Neuronal stem cell (in vitro differentiated cells): ENCODE measurements at places on chromosomes 16 and 17.

DNA sequence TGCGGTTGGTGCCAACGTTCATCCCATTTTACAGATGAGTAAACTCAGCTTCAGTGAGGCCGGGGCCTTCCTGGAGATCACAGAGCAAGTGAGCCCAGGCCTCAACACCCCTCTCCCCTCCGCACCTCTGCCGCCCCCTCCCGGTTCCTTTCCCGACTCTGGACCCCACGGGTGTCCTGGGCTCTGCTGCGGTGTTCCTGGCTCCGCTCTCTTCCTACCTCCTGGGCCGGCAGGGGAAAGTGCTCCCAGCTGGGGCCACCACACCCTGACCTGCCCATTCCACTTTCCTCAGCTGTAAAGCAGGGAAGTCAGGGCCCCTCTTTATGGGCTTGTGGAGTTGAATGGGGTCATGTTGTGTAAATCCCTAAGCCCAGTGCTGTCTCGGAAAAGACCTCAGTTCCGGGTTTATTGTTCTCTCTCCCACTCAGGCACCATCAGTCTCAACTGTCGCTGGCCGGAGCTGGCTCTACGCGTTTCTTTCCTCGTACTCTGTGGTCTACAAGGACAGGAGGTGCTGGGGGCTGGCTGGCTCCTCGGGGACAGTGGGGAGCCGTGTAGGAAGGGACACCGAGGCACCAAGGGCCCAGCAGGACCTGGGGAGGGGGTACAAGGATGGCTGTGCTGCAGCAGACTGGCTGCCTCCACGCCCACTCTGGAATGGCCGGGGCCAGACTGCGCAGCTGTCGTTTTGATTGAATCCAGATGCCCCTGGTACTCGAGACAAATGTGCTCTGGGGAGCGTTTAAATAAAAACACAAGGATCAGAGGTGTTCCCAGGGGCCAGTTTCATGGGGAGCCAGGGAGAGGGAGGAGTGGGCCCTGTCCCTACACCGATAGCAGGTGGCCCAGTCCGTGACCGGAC lies 21.7 kb upstream of the ACSF3 start:
- H3K36me3 ChIP-seq = no peaks in the 10 kb centered on the region
- no peak overlapping the region for H3K27ac ChIP-seq
- no peak for DNase-seq
- H3K4me3 ChIP-seq = no peak overlapping the region
- no peaks in the 10 kb centered on the region for H3K27me3 ChIP-seq

GRCh38 chr17:30391534-30391933 lies 12.8 kb downstream of the CPD start:
- no peaks in the 10 kb centered on the region for H3K27me3 ChIP-seq
- no peak overlapping the region for H3K27ac ChIP-seq
- H3K36me3 ChIP-seq = peaks cover 50% of the 10 kb centered on the region
- no peak overlapping the region for H3K4me3 ChIP-seq
- DNase-seq = no peak
- H3K4me1 ChIP-seq = no peaks in the 10 kb centered on the region

GRCh38 chr16:66848172-66848571 lies 4.0 kb downstream of the CA7 start:
- H3K36me3 ChIP-seq = no peaks in the 10 kb centered on the region
- peaks cover 90% of the 10 kb centered on the region for H3K27me3 ChIP-seq
- no peak overlapping the region for H3K27ac ChIP-seq
- no peak for DNase-seq

- no peak for DNase-seq
- no peak overlapping the region for H3K27ac ChIP-seq
- H3K4me3 ChIP-seq = no peak overlapping the region
Observed at GRCh38 chr16:68768175-68768574, 31.1 kb downstream of the CDH1 start.

- peaks cover 1% of the 10 kb centered on the region for H3K4me1 ChIP-seq
- H3K27ac ChIP-seq = no peak overlapping the region
- H3K4me3 ChIP-seq = no peak overlapping the region
- no peaks in the 10 kb centered on the region for H3K36me3 ChIP-seq
Observed at GRCh38 chr16:86089991-86090390, 191.0 kb downstream of the IRF8 start.

DNA sequence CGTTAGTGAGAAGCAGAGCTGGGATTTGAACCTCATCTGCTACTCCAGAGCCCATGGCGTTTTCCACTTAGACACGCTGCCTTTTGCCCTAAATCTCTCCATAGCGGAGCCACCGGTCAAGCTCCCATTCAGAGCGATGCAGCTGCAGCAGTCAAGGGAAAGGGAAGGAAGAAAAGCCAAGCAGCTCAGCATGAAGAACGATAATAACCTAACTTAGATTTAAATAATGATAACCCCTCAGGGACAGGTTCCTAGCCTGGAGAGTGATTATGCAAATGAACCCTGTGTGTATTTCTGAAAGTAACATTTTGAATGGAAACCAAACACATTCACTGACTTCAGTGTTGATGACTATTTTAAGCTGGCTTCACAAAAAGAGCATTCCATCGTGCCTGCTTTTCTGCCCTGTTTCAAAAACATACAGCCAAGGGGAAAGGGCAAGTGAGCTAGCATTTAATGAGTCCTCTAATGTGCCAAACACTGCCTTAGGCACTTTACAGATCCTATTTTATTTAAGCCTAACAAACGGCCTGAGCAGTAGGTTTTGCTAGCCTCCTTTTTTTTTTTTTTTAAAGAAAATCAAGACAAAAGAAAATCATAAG lies 798.3 kb downstream of the CDH8 start:
- no peaks in the 10 kb centered on the region for H3K36me3 ChIP-seq
- no peak overlapping the region for H3K4me3 ChIP-seq
- no peaks in the 10 kb centered on the region for H3K27me3 ChIP-seq
- peaks cover 2% of the 10 kb centered on the region for H3K4me1 ChIP-seq

GRCh38 chr17:48357779-48358602 lies 72.0 kb downstream of the SKAP1 start:
- H3K27ac ChIP-seq = no peak overlapping the region
- H3K4me3 ChIP-seq = no peak overlapping the region
- no peaks in the 10 kb centered on the region for H3K36me3 ChIP-seq
- H3K27me3 ChIP-seq = peaks cover 13% of the 10 kb centered on the region
- DNase-seq = no peak
- no peaks in the 10 kb centered on the region for H3K4me1 ChIP-seq

DNA sequence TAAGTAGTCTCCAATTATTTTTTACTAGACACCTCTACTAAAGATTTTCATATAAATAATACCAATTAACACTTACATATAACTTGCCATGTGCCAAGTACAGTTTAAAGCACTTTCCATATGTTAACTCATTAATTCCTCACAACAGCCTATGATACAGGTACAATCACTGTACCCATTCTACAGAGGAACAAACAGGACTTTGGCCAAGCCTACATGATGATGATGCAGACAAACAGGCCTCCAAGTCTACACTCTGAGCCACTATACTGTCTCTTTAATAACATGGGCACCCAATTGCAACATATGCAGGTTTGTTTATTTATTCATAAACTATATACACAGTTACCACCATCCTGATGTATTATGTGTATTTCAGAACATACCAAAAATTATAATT lies 46.0 kb downstream of the TOX3 start:
- peaks cover 31% of the 10 kb centered on the region for H3K4me1 ChIP-seq
- H3K36me3 ChIP-seq = peaks cover 12% of the 10 kb centered on the region
- H3K27ac ChIP-seq = no peak overlapping the region

DNA sequence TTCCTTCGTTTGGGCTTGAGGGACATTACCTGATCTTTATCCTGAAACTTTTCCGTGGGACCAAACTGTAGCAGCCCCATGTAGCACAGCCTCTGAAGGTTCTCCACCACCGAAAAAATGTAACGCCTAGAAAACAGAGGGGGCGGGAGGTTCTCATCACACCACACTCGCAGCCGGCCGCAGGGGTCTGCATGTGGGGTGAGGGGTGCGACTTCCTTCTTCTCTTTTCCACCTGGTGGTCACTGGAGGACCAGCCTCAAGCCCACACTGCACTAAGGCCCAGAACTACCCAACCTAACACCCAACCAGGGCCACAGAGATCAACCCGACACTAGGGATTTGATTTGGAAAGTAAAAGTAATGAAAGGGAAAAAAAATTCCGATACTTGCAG lies 57.1 kb downstream of the GTF3C1 start:
- H3K27ac ChIP-seq = no peak overlapping the region
- H3K27me3 ChIP-seq = no peaks in the 10 kb centered on the region
- H3K36me3 ChIP-seq = peaks cover 71% of the 10 kb centered on the region
- no peak for DNase-seq
- no peaks in the 10 kb centered on the region for H3K4me1 ChIP-seq
- no peak overlapping the region for H3K4me3 ChIP-seq

DNA sequence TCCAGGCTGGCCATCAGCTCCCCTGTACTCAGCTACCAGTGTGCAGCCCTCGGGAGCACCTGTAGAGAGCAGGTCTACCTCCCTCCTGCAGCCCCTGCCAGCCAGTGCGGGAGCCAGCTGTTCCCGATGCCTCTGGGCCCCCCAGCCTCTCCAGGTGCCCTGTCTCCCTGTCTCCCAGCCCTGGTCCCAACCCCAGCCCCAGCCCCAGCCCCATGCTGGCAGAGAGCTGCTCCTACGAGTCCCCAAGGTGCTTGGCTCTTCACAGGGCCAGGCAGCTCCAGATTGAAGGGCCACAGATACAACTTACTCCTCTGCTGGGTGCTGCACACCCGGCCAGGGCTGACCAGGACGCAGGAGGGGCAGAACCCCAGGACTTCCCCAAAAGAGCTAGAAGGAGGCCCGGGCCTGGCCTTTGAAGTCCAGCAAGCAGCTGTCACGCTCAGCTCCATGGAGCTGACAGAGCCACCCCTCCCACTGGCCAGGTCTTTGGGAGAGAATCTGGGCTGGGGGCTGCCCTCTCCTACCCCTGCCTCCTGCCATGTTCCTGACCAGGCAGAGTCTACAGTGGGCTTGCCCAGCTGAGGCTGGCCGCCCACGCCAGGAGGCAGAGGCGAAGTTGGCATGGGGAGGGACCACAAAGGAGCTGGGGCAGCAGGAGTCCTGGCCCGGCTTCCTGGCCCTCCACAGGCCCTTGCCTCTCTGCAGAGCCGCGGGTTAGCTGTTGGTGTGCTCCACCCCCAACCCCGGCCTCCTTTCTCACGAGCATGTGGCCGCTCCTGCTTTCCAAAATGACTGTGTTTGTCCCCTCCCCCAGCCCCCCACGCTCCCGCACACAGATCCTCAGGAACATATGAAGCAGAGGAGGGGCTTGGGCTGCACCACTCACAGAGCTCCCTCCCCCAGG lies 9.5 kb upstream of the ADAM11 start:
- no peak overlapping the region for H3K27ac ChIP-seq
- no peaks in the 10 kb centered on the region for H3K27me3 ChIP-seq
- no peak overlapping the region for H3K4me3 ChIP-seq
- H3K36me3 ChIP-seq = peaks cover 66% of the 10 kb centered on the region

GRCh38 chr17:69711541-69711940 lies 297.0 kb downstream of the MAP2K6 start:
- no peak overlapping the region for H3K27ac ChIP-seq
- DNase-seq = no peak
- H3K36me3 ChIP-seq = no peaks in the 10 kb centered on the region
- H3K27me3 ChIP-seq = no peaks in the 10 kb centered on the region
- H3K4me3 ChIP-seq = no peak overlapping the region
- peaks cover 1% of the 10 kb centered on the region for H3K4me1 ChIP-seq

DNA sequence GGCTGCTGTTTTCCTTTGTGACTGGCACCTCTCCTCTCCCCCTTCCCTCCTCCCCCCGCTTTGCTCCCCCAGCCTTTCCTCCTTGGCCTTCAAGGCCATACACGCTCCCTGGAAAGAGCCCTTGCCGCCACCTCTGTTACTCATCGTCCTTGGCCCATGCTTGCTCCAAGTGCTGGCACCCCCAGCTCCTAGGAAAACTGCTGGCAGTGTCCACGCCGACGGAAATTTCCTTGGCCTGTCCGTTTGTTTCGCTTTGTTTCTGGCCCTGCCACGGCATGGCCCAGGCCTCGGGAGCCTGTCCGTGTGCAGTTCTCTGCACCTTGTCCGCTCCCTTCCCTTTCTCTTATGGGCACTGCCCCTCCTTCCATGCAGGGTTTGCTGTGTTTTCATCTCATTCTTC lies 18.0 kb downstream of the CA5A start:
- peaks cover 2% of the 10 kb centered on the region for H3K4me1 ChIP-seq
- no peaks in the 10 kb centered on the region for H3K27me3 ChIP-seq
- no peak for DNase-seq
- no peak overlapping the region for H3K27ac ChIP-seq

DNA sequence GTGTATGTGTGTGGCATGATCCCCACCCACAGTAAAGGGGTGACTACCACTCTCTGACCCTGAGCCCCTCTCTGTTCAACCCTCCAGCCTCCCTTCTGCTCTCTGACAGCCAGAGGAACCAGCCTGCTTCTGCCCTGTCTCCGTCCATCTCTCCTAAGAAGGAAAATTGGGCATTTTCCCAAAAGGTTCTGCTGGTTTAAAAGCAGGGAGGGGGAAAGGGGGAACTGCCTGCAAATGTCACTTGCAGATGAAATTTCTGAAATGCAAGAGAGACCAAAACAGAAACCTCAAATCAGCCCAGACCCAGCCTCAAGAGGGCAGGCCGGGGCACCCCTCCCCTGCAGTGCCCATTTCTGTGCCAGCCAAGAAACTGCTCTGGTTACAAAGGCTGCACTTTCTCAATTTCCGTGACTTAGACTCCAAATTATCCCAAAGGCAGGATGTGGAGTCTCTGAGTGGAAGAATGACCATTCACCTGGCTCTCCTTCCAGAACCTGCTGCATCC lies 197.9 kb downstream of the RBFOX3 start:
- peaks cover 3% of the 10 kb centered on the region for H3K36me3 ChIP-seq
- no peak overlapping the region for H3K4me3 ChIP-seq
- DNase-seq = no peak
- H3K27ac ChIP-seq = no peak overlapping the region

GRCh38 chr17:57279432-57279831 lies 23.1 kb downstream of the MSI2 start:
- H3K4me1 ChIP-seq = peaks cover 34% of the 10 kb centered on the region
- H3K36me3 ChIP-seq = peaks cover 11% of the 10 kb centered on the region
- DNase-seq = no peak
- no peaks in the 10 kb centered on the region for H3K27me3 ChIP-seq

- no peaks in the 10 kb centered on the region for H3K36me3 ChIP-seq
- no peaks in the 10 kb centered on the region for H3K4me1 ChIP-seq
Observed at GRCh38 chr17:77770331-77771105, 188.0 kb upstream of the TNRC6C start.

- no peak overlapping the region for H3K4me3 ChIP-seq
- H3K36me3 ChIP-seq = no peaks in the 10 kb centered on the region
- peaks cover 7% of the 10 kb centered on the region for H3K4me1 ChIP-seq
Observed at GRCh38 chr16:25751230-25751835, 59.6 kb downstream of the HS3ST4 start.

GRCh38 chr17:17739388-17740066 lies 58.3 kb downstream of the RAI1 start:
- H3K27me3 ChIP-seq = no peaks in the 10 kb centered on the region
- H3K4me3 ChIP-seq = no peak overlapping the region
- peaks cover 37% of the 10 kb centered on the region for H3K4me1 ChIP-seq
- no peak for DNase-seq
- no peak overlapping the region for H3K27ac ChIP-seq

DNA sequence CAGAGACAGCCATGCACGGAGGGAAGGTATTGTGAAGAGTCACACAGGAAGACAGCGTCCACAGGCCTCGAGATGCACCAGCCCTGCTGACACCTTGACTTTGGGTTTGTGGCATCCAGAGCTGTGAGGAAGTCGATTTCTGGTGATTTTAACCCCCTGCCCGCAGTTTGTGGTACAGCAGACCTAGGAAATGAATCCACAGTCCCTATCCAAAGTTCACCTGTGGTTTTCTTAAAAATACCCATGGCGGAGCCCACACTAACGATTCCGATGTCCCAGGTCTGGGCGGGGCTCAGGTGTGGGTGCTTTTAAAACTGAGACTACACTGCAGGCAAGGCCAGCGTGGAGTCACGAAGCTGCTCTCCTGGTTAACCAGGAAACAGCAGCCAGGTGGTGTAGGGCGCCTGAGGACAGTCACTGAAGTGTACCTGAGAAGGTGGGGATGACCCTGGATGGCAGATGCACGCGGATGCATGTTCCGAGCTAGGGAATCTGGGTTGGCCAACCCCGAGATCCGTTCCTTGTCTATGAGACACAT lies 14.4 kb upstream of the MEAK7 start:
- no peak for DNase-seq
- peaks cover 17% of the 10 kb centered on the region for H3K4me1 ChIP-seq
- H3K27me3 ChIP-seq = no peaks in the 10 kb centered on the region
